ENCODE measurements at places on chromosomes 4 and X. TPM values are rescaled to one million over a fixed set of nuclear protein-coding genes. Genes with fewer than 3 reads are reported as not detected.
A peak's percentile ranks its signal among the peaks of the same experiment; 100 is the strongest.

- DNase-seq, result no peak
These were observed 121.6 kb downstream of the SLC4A4 start for GRCh38 chr4:71460371-71460770.

GRCh38 chr4:150818661-150819060 is 196.4 kb downstream of the LRBA start:
- DNase-seq, result no peak

GRCh38 chrX:150899191-150899757 is 806 bp upstream of the CD99L2 start:
- DNase-seq, result peak; percentile 67

GRCh38 chrX:150871341-150871811 is 27.1 kb downstream of the CD99L2 start:
- DNase-seq, result no peak

GRCh38 chr4:25165916-25166315 is 5.7 kb upstream of the SEPSECS start:
- no peak for DNase-seq

DNA sequence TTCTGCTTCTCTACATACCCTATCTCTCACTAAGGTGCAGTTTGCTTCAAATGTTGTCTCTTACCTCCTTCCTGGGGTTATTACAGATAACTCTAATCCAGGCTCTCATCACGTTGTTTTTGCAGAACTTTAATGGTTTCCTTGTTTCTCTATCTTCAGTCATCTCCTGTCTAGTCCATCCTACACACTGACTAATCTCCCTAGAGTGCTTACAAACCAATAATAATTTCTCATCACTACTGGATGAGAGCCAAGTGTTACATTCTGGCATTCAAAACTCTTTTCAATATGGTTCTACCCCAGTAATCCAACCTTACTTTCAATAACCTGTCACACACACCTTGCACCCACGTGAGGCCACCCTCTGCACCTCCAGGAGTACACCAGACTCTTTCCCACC is 86.1 kb downstream of the SYNPO2 start:
- no peak for DNase-seq

The CA5B gene
- total RNA-seq, result 11.2 TPM

The GLRB gene
- 6.5 TPM for total RNA-seq

- DNase-seq, result peak; percentile 64
These were observed 821 bp downstream of the ASMTL start for GRCh38 chrX:1451661-1452515.

DNA sequence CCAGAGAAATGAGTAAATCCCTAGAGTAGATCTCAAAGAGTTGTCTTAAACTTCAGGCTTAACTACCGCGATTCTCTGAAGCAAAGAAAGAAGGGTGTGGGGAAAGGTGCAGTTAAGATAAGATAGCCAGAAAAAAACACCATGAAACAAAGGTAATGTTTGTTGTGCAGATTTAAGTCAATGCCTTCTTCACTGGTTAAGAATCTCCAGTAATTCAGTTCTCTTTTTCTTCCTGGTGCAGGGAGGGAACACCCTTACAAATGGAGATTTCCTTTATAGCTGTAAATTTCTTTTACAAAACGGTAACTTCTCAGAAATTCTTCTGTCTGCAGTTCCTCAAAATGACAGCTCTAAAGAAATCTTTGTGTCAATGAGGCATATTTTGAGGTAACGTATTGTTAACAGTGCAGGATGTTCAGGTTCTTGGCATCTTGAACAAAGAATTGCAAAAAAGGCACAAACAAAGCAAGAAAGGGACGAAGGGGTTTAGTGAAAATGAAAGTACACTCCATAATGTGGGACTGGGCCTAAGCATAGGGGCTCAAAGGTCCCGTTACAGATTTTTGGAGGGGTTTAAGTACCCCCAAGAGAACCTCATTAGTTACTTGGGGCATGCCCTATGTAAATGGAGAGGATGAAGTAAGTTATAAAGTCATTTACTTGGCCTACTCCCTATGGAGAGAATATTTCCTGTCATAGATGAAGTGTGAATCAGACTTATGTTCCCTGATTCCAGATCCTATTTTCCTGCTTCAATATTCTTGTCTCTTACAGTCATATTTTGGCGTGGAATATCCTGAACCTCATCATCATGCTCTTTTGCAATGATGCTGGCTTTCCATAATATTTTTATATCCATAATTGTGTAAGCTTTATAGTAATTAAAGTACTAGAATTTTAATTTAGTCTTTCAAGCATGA is 492.0 kb downstream of the PCDH11X start:
- DNase-seq, result no peak

DNA sequence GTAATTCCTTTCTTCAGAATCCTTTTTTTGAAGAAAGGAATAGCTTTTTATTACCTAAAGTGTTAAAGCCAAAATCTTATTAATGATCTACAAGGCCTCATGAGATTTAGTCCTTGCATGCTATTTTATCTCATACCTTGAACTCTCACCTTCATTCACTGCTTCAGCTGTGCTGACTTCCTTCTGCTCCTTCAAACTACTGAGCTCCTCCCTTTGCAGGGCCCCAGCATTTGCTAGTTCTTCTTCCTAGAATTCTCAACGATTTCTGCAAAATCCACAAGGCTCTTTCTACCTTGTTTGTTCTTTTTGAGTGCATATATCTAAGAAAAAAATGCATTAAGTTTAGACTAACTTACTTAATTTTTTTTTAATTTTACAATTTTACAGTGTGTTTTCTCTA is 619.5 kb downstream of the EPHA5 start:
- DNase-seq, result no peak

DNA sequence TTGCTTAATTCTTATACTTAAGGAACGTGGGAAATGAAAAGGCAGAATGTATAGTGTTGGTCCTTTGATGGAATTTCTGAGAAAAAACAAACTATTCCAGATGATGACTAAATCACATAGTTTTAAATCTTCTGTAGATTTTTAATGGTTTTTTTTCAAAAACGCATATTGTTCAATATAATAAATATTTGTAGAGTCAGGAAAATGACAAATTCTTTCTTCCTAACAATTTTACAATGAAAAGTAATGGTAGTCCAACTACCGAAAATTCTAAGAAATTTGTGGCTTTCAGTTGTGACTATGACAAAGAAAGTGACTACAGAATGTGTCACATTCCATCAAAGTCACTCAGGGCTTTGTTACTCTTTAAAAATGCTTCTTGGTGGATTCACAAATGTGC is 164.8 kb upstream of the PITX2 start:
- no peak for DNase-seq

The FAM149A gene
- total RNA-seq, result 16.4 TPM

DNA sequence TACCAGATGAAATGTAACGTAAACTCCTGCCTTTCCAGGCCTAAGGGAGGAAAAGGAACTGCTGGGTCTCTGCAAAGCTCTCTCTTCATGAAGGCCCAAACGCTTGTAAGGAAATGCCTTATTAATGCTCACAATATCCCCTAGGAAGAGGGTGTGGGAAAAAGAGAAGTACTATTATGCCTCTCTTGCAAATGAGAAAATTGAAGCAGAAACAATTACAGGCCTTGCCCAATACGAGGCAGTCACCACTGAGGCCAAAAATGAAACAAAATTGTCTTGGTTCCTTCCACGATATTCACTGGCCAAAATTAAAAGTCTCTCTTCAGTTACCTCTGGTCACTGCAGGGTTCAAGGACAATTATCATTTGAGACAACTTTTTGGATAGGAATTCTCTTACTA is 3.2 kb downstream of the SCARB2 start:
- DNase-seq, result no peak

DNA sequence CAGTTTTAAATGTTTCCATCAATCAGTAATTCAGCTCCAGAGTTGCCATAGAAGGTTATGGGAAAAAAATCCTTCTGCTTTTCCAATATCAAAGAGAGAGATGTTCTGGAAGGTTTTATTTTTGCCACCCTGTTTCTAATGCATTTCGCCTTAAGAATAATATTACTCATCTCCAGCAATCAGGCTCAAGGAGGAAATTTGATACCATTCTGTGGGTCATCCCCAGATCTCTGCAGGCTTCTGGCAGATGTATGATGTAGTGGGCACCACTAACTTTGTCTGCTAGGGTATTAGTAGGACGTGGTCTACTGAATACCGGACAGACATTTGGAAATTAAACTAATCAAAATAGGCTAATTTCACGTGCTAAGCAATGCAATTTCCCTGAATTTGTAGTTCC is 645.4 kb upstream of the TENM3 start:
- no peak for DNase-seq

The MAGEC2 gene
- not detected for total RNA-seq

GRCh38 chrX:68997911-68998310 is 167.3 kb downstream of the PJA1 start:
- DNase-seq, result no peak

DNA sequence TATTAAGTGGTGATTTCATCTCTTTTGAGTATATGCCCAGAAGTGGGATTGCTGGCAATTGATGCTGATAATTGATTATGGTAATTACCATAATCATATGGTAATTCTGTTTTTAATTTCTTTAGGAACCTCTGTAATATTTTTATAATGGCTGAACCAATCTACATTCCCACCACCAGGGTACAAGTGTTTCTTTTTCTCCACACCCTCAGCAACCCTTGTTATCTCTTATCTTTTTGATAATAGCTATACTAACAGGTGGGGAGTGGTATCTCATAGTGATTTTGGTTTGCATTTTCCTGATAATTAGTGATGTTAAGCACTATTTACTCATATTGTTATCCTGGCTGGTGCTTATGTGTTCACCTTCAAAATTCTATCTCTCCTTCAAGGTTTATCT is 212.6 kb downstream of the FMR1NB start:
- no peak for DNase-seq

- no peak for DNase-seq
These were observed 32.9 kb downstream of the TMEM150C start for GRCh38 chr4:82528868-82529267.

The ALAS2 gene
- total RNA-seq, result 0.78 TPM

- no peak for DNase-seq
These were observed 8.2 kb upstream of the ZRSR2 start for GRCh38 chrX:15781961-15782699.

DNA sequence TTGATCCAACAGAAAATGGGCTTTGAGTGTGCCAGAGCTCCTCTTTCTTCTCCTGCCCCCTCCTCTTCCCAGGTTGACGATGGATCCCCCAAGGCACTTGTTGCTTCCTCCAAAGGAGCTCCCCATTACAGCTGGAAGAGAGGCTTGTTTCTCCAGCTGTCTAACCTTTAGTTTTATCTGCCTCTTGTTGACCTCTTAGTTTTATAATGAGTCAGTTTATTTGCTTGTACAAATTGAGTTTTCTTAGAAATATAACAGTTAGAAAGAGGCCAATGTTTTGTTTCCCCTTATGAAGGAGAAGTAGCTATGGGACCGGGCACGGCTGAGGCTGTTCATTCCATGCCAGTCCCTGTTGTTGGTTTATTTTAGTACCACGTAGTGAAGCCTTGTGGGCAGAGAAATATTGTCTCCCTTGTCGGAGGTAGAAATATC is 158.2 kb downstream of the SPRY1 start:
- no peak for DNase-seq

GRCh38 chr4:61425315-61425714 is 225.2 kb downstream of the ADGRL3 start:
- DNase-seq, result no peak

GRCh38 chr4:150289198-150289597 is 211.0 kb downstream of the DCLK2 start:
- DNase-seq, result no peak

- no peak for DNase-seq
These were observed 63.7 kb downstream of the MSX1 start for GRCh38 chr4:4923201-4923600.

The TMEM154 gene
- 12.7 TPM for total RNA-seq

The PRRG3 gene
- total RNA-seq, result 1.4 TPM
